ENCODE measurements at places on chromosomes 3 and 15. TPM values are rescaled to one million over a fixed set of nuclear protein-coding genes. Genes with fewer than 3 reads are reported as not detected.

DNA sequence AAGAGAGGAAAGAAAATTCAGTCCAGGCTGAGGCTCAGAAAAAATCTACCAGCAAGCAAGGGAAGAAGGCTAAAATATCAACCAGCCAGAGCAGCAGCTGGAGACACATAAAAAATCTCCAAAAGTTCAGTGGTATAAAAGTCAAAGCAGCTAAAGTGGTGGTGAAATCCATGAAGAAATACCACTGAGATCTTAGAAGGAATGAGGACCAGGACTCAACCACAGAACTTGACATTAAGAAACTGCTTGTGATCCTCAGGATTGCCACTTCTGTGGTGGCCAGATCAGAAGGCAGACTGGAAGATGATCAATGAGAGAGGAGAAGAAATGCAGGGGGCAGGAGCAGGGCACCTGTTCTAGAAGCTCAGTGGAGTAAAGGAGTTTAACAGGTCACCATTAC lies 22.5 kb downstream of the CNTN3 start:
- no peak for DNase-seq

GRCh38 chr3:174792864-174793263 lies 66.3 kb upstream of the NAALADL2 start:
- no peak for DNase-seq

MKRN2OS gene
- 3.6 TPM for total RNA-seq

HCLS1 gene
- total RNA-seq: 37.8 TPM

DNA sequence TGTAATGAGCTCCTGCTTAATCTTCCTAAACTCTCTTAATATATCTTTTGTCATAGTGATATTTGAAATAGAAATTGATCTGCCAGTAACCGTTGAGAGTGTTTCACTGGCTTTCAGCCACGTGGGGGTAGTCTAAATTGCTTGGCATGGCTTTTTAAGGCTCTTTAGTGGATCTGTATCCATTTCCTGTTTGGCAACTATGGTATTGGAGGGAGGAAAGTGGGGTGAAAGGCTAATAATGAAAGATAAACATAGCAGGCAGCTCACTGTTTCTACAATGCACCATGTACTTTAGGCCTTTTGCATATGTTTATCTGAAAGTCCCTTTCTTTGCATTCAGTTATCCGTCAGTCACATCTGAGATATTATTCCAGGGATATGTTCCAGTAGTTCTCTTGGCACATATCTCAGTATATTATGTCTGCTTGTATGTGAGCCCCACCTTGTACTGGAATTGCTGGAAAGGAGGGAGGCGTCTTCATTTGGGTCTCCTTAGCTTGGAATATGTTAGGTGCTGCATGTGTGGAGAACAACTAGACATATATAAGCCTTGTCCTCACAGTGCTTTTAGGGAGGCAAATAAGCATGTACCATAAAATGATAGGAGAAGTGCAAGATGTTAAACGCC lies 10.8 kb downstream of the TOPAZ1 start:
- no peak for DNase-seq

EPHB3 gene
- total RNA-seq: 7.9 TPM

NR2C2 gene
- 52.8 TPM for total RNA-seq

DNA sequence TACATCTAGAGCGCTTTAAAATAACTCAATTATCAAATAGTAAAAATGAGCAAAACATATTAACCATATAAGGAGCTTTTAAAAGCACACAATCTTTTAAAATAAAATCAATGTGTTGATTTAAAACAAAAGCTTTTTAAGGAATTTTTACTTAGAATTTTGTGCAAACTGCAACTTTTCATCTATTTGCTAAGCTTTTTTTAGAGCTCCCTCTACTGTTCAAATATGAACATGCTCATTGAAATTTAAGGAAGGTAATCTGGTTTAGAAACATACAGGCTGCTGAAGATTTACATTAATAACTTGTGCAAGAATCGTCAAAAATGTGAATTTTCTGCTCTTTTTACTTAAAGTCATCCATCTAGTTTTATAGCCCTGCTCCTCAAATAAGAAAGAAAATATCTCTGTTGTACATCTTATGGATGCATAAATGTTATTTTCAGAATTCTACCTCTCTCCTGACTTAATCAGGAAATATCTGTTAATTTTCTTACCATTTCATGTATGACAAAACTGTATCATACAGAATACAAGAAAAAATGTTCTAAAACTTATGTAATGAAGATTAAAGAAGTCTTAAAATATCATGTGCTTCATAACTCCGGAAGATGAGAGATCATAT lies 469.4 kb upstream of the ROBO2 start:
- no peak for DNase-seq

SPSB4 gene
- total RNA-seq: not detected

- DNase-seq: no peak
Observed at GRCh38 chr15:60840306-60840702, 361.4 kb upstream of the ICE2 start.

LMAN1L gene
- total RNA-seq: not detected

MUC20 gene
- 2.7 TPM for total RNA-seq

SSUH2 gene
- 0.33 TPM for total RNA-seq

GRCh38 chr3:151452368-151452767 lies 8.5 kb downstream of the IGSF10 start:
- DNase-seq: no peak

PTX3 gene
- 94.1 TPM for total RNA-seq

GRCh38 chr3:100131241-100131640 lies 16.9 kb upstream of the FILIP1L start:
- DNase-seq: no peak

DNA sequence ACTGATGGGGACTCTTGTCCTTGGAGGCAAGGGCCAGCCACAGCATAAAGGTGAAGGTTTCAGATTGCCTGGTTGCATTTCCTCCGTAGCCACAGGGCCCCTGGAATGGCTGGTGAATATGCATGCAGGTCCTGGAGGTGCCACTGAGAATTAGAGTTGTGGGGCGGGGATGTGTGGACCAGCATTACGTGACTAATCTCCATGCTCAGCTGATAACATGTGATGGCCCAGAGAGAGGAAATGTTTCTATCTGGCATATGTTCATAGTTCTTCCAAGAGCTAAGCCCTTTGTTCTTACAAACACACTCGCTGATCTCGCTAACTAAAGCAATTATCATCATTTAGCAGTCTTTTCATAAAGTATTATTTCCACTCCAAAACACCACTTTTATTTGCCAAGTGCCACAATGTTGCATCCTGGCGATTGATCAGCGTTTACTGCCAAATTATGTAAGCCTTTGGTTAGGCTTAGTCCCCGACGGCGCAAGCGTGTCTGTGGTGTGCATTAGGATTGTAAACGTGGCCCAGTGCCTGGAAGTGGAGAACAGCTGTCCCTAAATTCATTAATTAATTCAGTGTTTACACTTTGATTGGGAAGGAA lies 55.9 kb downstream of the CGNL1 start:
- no peak for DNase-seq

DNA sequence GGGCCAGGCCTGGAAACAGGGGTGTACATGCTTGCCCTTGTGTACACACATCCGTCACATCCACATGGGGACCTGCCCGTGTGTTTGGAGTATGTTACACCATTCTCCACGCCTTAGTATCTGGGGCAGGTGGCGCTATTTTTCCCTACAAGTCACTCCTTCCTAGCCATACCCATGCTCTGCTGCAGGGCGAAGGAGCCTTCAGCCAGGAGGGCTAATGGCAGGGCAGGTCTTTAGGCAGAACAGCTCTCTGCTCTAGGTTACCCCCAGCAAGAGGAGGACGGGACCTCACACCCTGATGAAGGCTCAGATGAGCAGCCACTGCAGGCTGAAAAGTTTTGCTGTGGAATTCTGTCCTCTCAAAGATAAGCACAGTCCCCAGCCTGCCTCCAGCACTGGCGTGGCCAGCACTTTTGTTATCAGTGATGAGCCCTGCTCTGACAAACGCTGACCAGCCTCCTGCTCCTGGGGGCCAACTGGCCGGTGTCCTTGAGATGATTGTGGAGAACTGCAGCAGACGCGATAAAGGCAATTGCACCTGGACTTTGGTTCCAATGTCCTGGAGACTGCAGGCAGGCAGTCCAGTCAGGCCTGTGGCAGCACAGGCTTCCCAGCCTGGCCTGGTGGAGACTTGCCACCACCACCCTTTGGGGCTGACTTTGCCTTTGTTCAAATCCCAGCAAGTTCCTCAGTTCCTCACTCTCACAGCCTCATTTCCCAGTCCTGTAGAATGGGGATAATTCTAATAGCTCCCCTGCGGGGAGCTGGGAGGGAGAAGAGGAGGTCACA lies 19.8 kb upstream of the PIGZ start:
- DNase-seq: no peak

KIF15 gene
- 1.1 TPM for total RNA-seq

GRCh38 chr3:47863391-47864128 lies 60.6 kb downstream of the DHX30 start:
- DNase-seq: no peak

CYP1A1 gene
- 4.8 TPM for total RNA-seq

DNA sequence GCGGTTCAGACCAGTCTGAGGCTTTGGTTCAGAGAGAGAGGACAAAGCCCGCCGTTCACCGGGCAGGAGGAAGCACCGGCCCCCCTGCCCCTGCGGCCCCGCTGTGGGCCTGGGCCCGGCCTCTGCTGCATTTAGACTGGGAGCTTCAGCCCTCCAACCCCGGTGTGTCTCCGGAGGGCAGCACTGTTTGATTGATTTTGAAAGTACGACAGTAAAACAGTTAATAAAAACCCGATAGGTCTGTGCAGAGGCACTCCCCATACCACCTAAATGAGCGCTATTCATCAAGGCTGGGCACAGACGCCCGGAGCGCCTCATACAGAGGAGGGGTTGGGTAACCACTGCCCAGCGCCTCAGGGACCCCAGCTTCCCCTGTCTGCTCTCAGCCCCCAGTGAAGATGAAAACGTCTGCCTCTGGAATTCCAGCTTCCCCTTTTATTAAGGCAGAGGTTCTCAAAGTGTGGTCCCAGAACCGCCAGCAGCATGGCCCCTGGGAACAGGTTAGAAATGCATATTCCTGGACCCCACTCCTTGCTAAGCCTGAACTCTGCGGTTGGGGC lies 256.7 kb upstream of the TLE3 start:
- no peak for DNase-seq

GRCh38 chr3:142597906-142598305 lies 1.7 kb downstream of the PLS1 start:
- DNase-seq: no peak

- DNase-seq: no peak
Observed at GRCh38 chr3:177893331-177893730, 642.9 kb upstream of the KCNMB2 start.

- DNase-seq: no peak
Observed at GRCh38 chr15:88756521-88756920, 46.7 kb upstream of the ACAN start.

DNA sequence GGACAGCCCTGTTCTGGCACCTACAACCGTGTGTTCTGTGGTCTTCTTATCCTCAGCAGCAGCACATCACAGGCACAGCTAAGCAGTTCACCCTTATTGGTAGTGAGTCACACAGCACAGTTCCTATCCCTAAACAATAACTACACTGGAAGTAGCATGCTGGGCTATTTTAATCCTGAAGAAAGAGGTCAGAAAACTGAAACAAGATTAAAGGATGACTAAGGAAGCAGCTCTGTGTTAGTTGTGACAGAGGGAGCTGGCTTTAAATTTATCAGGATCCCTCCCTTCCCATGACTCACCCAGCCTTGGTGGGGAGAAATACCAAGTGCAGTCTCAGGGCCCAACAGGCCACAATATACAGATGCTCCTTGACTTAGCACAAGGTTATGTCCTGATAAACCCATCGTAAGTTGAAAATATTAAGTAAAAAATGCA lies 144.3 kb downstream of the ERC2 start:
- no peak for DNase-seq

CTXN2 gene
- total RNA-seq: not detected

DNA sequence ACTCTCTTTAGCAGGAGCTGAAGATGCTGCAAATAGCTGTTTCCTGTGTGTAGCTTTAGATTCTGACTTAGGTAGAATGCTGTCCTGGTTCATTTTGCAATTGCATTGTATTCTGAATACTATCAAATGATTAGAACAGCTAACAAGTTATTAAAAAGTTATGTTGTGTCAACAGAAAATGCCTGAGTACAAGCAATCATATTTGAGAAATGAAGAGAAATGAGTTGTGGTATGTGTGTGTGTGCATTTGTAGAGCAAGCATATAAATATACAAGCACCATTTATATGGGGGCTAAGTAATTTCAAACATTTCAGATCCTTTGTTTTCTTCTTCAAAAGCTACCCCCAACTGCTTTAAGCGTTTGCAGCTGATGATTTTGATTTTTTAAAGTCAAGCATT lies 7.8 kb downstream of the ZIC1 start:
- DNase-seq: no peak

RAD51 gene
- not detected for total RNA-seq

SCN11A gene
- total RNA-seq: 0.48 TPM

GRCh38 chr15:44102675-44103254 lies 92.3 kb downstream of the FRMD5 start:
- DNase-seq: peak; percentile 27

TNK2 gene
- 28.7 TPM for total RNA-seq
